Fibroblast of pulmonary artery (primary cell): ENCODE measurements at places on chromosomes 1 and 21.

DNA sequence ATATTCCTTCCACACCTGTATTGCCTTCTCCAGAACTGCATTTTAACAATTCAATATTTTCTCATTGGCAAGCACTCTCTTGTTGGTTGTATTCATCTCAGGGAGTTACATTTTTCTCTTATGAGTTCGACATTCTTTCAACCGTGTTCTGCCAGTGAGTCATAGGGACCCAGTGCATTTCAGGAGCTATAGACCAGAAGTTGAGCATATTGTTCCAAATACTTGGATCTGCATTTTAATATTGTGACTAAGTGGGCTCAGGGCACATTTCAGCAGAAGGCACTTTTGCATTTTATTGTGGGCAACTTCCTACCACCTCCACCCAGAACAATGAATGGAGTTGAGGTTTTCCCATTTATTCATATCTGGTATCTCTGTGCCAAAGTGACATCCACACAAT, 132.8 kb downstream of the TNFSF18 start:
- DNase-seq, result peak; percentile 96

GRCh38 chr1:4175566-4176405, 275.7 kb upstream of the C1orf174 start:
- DNase-seq, result no peak

GRCh38 chr21:34736116-34736874, 67.5 kb downstream of the CLIC6 start:
- no peak for DNase-seq

DNA sequence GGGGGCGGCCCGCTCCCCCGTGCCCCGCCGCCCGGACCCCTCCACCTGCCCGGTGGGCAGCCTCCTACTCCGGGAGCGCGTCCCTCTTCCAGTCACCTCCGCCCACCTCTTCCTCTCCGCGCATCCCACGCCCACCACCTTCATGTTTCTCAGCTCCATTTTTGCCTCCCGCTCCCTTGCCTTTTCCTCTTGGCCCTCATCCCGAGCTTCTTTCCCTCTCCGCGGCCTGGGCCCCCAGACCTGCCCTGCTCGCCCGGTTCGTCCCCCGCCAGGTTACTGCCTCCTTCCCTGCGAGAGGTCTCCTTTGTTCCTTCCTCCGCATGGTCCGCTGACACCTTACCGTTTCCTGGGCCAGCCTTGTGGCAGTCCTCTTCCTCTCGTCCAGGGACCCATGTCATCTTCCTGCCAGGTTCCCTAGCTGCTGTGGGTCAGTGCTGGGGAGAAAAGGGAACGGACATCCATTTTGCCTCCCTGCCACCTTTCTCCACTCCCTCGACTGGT, 563 bp downstream of the QSOX1 start:
- no peak for DNase-seq

- no peak for DNase-seq
Observed at GRCh38 chr1:246052603-246053002, 454.5 kb downstream of the SMYD3 start.

DNA sequence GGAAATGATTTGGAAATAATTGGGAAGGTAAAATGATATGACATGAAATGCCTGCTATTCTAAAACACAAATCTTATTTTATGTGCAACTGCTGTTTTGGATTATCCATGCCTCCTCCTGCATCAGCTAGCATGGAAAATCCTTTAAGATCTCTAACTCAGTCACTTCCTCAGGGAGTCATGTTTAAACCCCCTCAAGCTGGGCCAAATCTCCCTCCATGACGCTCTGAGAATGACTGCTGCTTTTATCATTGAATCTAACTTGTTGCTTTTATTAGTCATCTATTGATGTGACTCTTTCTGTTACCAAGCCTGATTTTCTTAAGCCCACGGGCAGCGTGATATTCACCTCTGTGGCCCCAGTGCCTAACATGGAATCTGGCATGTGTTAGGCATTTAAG, 324.8 kb downstream of the DISC1 start:
- no peak for DNase-seq

DNA sequence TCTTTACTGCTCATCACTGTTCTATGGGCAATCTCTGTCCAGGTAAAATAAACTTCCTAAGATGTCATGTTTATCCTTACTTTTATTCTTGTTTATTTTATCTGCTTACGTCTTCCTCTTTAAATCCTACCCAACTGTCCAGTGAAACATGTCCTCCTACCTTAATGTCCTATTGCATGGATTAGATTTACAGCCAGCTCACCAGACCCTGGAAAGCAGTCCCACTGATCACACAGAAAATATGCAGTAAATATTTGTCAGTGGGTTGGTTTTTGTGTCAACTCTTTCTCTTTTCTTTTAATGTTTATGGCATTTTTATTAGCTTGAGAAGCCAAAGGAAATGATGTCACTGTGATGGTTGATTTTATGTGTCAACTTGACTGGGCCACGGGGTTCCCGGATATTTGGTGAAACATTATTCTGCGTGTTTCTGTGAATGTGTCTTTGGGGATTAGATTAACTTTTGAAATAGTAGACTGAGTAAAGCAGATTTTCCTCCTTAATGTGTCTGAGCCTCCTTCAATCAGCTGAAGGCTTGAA, 258.3 kb downstream of the SRGAP2C start:
- DNase-seq, result peak; percentile 3

GRCh38 chr1:203769505-203770343, 4.7 kb downstream of the LAX1 start:
- peak; percentile 95 for DNase-seq

- no peak for DNase-seq
Observed at GRCh38 chr1:52976183-52977035, 49.3 kb downstream of the SCP2 start.
